ENCODE measurements at places on chromosomes 2 and 18.

- no peak for DNase-seq
Observed at GRCh38 chr2:201960305-201960704, 73.3 kb upstream of the FZD7 start.

DNA sequence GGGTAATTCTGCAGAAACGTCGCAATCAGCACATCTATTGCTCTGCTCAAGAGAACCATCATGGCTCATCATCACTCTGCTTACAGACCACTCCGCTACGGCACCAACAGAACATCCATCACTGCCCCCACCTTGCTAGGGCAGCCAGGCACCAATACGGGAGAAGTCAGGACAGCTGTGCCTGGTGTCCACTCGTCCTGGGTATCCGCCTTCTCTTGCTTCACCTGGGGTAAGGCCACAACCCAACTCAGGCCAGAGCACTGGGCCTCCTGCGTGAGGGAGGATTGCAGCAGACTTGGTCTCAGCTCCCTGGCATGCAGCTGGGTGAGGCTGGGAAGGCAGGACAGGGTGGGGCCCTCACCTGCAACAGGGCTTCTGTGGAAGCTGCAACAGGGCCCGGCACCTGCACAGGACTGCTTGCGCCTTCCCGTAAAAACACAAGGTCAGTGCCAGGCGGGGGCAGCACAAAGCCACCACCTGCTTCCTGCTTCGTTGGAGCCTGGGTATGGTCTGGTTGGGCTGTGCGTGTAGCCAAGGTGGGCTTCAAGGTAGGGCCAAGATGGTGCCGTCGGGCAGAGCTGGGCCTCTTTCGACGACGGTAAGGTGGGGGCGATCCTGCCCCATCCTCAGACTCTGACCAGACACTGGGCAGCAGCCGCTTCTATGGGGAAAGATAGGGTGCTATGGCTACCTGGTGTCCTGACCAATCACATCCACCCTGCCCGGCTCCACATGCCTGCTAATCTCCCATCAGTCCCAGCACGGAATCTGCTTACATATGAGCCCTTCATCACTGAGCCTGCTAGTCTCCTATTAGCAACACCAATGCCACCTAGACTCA is 7.1 kb upstream of the CFAP53 start:
- DNase-seq, result no peak

DNA sequence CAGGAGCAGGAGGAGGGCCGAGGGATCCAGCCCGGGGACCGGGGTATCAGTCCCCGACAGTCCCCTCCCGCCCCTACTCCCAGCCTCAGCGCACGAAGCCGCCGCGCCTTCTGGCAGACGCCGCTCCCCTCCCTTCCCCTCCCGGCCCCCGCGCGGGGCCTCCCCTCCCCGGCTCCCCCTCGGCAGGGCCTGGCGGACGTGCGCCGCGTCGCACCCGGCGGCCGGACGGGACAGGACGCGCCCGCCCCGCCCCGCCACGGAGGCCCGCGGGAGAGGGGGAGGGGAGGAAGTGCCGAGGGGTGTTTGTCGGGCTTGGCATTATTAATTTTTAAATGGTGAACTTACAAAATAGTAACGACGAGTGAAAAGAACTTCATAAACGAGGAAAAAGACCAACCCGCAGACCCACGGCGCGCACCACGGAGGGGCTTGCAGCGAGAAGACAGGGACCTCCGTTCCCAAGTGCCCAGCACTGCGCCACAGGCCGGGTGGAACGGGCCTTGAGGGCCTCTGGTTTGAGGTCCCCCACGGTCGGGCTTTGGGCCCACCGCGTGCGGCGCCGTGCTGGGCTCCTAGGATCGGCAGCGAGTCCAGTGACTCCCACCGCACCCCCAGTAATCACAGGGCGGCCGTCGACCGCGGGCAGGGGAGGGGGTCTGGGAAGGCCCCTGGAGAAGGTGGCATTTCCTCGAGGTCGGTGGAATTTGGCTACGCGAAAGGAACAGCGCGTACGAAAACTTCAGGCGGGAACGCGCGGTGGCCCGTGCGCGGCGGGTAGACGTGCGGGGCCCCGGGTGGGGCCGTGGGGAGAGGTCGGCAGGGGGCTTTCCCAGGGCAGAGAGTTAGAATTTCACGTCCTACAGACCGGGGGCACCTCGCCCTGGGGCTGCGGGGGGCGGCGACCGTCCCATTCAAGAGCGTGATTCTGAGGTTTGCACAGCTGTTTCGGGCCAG is 954 bp upstream of the CTDSP1 start:
- DNase-seq, result peak; percentile 63

DNA sequence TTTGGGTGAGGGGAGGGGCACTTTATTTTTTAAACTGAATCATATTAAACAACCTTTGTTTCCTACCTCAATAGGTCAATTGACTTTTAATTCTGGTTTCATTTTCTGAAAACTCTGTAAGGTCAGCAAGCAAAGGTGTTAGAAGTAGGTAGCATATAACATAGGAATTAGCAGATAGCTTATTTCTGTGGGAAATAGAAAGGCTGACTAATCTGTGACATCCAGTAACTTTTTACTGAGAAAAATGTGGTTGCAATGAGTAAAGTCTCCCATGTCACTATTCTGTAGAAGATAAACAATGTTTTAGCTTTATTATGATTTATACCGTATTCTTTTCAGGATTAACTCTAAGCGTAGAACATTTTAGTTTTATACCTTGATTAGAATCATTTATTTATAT is 240.4 kb downstream of the PLCL1 start:
- no peak for DNase-seq

GRCh38 chr2:222671259-222672067 is at the start of gene MOGAT1:
TSS of gene MOGAT1 (plus strand) at chr2:222671658. CDS start at chr2:222671786, 128 bp downstream.
- DNase-seq, result no peak

- DNase-seq, result no peak
Observed at GRCh38 chr2:118665784-118666529, 181.5 kb downstream of the EN1 start.

DNA sequence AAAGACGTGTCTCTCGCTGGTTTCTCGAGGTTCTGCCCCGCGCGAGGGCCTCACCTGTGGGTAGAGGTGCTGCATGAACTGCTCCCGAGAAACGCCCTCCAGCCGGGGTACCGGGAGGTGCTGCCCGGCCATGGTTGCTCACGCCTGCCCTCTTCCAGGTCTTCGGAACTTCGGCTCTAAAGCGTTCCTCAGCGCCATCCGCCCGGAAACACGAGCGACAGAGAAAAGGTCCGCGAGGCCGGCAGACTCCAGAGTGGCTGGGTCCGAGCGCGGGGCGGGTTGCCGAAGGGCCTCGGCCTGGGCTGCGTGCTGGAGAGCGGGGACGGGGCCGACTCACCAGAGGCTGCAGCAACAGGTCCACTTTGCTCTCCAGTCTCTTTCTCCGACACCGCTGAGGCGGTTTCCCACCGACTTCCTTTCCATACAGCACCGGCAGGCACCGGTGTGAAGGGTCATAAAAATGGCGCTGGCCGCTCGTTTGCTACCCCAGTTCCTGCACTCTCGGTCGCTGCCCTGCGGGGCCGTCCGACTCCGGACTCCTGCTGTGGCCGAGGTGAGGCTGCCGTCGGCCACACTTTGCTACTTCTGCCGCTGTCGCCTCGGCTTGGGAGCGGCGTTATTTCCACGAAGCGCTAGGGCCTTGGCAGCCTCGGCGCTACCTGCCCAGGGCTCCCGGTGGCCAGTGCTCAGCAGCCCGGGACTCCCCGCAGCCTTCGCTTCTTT is at the start of the genes MAIP1 and TYW5:
TSS of gene MAIP1 (plus strand) at position 244 of the 723 bp plus-strand sequence. CDS start at position 461, 217 bp downstream.
TSS of gene TYW5 (minus strand) at position 153 of the 723 bp plus-strand sequence. CDS start at position 132, 21 bp downstream.
- peak; percentile 73 for DNase-seq

- no peak for DNase-seq
Observed at GRCh38 chr2:42256505-42256904, 87.4 kb downstream of the EML4 start.

DNA sequence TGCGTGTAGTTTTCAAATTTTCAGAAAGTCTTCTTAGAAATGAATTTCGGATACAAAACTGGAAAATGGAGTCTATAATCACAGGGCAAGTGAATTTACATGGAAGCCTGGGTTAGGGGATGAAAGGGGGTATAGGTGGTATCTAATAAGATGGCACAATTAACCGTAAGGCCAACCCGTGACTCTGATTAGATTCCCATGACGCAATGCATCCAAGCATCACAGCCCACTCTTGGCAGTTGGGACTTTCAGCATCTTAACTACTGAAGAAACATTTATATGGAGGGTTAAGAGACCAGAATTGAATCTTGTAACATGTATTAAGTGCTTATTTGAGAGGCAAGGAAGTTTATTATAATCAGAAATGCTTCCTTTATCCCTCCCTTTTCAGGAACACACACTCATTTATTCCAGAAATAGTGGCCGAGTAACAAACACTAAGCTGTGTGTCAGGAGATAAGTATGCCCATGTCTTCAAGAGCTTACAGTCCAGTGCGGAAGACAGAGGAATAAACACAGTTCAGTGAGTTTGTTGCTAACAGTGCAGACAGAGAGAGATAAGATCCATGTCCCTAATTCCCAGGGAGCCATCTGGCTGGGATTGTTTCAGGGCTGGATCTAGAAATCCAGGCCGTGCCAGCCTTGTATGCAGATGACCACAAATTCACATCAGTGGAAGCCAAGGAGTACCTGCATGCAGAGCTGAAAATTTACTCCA is 151.2 kb downstream of the ANTXR1 start:
- no peak for DNase-seq

DNA sequence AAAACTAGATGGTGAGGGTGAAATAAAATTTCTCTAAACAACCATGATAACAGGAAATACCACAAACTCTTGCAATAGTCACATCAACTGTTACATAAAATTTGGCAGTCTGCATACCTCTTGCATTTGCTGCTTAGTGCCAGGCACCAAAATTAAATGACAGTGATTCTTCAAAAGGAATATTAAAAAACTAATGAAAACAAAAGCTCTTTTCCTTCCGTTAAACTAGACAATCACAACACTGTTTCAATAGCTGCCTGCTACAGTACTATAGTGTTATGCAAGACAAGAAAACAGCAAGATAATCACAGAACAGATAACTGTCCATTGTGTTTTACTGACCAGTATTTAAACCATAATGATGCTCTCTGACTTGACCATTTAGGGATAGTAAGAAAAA is 239.0 kb upstream of the SMAD7 start:
- DNase-seq, result no peak

DNA sequence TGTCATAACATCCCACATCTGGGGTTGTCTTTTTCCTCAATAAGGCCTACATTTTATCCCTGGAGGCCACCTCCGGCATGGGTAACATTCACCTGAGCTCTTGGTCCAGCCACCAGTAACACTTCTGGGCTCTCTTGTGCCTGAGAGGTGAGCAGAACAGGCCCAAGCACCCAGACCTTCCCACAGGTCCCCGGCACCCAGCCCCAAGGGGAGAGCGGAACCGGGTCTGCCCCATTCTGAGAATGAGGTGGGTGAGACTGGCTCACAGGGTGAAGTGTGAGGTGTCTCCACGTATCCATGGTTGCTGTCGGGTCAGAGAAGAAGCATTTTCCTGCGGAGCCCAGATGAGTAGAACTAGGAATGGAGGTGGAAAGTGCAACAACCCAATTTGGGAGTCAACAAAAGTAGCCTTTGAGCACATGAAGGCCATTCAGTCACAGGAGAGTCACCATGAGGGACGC is 496.7 kb upstream of the MYT1L start:
- no peak for DNase-seq

- no peak for DNase-seq
Observed at GRCh38 chr2:176926453-176926852, 286.1 kb upstream of the HNRNPA3 start.

GRCh38 chr18:73043611-73044010 is 175.8 kb upstream of the NETO1 start:
- DNase-seq, result no peak

DNA sequence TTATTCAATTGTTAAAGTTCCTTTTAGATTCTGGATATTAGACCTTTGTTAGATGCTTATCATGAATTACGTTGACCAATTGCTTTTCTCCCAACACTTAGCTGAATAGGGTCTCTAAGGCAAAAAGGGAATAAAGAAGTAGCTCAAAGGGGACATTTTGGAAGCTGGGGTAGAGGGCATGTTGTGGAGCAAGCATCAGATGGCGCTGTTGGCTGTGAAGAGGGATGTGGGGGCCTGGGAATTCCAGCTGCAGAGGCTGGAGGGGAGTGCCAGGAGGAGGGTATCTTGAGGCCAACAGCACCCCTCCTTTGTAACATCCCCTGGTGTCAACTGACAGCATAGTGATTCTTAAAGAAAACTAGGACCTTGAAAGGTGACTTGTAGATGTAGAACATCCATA is 198.2 kb downstream of the ADCYAP1 start:
- DNase-seq, result no peak

DNA sequence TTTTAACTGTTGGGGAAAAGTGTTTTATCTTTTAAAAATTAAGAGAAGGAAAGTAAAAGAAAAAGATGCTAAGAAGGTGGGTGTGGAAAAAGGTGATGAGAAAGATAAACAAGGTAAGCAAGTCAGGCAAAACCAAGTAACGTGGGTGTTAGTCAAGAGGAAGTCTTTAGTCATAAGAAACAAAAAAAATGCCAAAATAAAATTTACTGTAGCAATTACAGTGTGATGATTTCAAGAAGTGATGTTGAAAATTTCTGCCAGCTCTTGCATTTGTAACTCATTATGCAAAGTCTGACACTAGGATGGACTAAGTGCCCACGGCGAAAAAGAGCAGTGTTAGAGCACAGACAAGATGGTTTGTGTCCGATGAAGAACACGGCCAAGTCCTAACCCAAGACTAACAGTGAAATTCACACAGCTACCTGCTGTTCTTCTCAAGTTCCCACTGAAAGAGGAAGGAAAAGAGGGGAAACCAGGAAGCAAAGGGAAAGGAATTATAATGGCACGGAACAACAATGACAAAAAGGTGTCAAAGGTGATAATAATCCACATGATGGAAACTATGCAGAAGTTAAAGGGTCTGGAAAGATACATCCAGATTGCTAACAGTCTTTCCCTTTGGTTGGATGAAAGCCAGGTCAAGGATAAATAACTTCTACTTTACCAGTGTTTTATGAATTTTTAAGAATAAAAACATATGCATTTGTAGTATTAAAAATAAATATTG is 34.1 kb downstream of the NOL10 start:
- no peak for DNase-seq

DNA sequence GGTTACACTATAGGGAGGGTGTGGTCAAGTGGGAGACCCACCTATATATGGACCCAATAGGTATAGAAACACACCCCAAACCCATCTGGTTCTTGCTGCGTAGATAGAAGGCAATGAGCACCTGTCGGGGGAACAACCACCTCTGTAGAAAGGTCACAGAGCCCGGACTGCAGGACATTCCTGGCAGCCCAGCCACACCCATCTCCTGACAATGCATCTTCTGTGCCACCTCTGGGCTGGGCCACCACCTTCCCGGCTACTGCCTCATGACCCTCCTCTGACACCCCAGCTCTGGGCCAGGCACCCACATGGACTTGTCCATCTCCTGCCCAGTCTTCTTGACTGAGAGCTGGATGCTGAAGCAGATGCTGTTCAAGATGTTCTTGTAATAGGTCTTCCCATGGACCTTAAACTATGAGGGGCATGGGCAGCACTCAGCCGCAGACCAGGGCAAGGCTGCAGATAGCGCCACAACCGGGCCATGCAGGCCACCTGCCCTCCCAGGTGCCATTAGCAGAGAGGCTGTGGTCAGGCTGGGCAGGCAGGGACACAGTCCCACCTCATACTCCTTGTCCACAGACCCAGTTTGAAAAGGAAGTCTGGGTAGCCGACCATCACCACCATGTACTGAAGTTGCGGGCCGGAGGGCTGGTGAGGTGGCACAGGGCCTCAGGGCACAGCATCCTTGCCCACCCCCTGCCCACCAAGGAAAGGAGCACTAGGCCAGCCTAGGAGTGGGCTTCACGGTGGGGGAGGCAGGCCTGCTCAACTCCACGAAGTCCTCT is 9.3 kb downstream of the ALPG start:
- DNase-seq, result no peak

GRCh38 chr2:231189171-231189530 is 9.3 kb upstream of the ARMC9 start:
- DNase-seq, result no peak

- DNase-seq, result no peak
Observed at GRCh38 chr2:147649998-147650397, 194.8 kb upstream of the ACVR2A start.

Measured in central memory CD8-positive, alpha-beta T cell (primary cell).